Suppressor macrophage (primary cell): ENCODE measurements at places on chromosomes 1 and 21.

DNA sequence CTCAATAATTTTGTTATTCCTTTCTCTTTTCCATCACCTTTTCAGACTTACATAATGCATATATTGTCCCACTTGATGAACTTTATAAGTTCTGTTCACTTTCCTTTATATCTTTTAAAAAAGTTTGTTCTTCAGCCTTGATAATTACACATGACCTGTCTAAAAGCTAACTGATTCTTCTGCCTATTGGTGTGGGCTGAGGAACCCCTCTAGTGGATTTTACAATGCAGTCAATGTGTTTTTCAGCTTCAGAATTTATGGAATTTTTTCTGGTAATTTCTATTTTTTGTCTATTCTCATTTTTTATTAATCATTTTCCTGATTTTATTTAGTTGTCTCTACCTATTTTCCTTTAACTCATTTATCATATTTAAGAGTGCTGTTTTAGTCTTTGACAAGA, 7.5 kb downstream of the MNDA start:
- no peak for DNase-seq

DNA sequence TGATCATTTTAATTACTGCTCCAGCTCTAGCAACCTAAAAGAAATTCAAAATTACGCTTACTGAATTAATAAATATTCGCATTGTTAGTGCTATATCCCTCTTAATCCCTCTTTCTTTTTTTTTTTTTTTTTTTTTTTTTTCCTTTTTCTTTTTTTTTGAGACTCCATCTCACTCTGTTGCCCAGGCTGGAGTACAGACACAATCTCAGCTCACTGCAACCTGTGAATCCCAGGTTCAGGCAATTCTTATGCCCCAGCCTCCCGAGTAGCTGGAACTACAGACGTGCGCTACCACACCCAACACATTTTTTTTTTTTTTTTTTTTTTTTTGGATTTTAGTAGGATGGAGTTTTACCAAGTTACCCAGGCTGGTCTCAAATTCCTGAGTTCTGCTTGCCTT, 157.1 kb downstream of the KCNT2 start:
- DNase-seq = no peak

- DNase-seq = no peak
Observed at GRCh38 chr1:151147132-151147503, 687 bp upstream of the SEMA6C start.

DNA sequence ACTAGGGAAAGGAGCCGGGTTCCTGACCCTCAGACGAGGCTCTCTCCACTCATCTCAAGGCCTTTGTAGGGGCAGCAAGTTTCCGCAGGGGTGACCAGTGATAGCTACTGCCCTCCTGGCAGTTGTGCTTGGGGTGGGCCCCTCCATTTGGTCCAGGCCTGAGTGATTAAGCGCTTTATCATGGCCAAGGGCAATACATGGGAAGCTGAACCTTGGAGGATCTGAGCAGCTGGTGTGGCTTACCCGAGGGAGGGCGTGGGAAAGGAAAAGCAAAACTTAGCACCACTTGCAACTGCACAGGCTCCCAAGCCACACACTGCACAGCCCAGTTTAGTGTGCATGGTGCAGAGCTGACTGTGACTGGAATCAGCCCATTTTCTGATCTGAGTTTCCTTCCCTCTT, 47.8 kb downstream of the GADD45A start:
- DNase-seq = peak; percentile 58

DNA sequence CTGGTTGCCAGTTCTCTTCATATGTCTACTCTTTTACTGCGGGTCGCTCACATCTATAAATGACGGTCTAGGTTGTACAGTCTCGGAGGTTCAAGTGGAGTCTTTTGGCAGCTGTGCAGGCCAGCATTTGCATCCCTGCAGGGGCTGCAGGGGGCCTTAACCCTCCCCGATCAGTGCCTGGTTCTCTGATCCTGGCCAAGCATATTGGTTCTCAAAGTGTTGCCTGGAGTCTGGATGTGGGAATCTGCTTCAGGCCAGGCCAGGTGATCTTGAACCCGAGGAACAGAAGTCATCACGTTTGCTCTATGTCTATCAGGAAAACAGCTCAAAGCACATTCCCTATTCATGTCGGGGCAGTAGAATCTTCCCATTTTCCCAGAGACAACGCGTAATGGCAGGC, 21.8 kb downstream of the B3GALT5 start:
- DNase-seq = no peak

DNA sequence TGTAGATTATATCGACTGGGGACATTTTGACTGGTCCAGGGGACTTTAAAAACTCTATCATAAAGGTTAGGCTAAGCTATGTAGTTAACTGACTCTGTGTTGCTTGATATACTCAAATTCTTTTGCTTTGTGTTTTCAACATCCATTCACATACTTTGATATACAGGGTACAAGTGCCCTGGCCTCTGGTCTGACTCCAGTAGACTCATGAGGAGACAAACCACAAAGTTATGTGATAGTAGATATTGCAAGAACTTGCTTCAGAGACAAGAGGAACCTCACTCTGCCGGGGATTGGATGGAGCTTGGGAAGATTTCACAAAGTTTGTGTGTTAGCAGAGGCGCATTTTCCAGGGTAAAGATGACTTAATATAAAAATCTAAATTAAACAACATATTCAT, 1.3 kb downstream of the GORAB start:
- DNase-seq = peak; percentile 51
